Substantia nigra (tissue), 51 donors: ENCODE measurements at places on chromosomes 1 and 21.

GRCh38 chr1:93678946-93679480, 2.6 kb downstream of the BCAR3 start:
- no peak for DNase-seq

GRCh38 chr1:201419746-201420607, 1.6 kb downstream of the TNNI1 start:
- DNase-seq, result no peak

DNA sequence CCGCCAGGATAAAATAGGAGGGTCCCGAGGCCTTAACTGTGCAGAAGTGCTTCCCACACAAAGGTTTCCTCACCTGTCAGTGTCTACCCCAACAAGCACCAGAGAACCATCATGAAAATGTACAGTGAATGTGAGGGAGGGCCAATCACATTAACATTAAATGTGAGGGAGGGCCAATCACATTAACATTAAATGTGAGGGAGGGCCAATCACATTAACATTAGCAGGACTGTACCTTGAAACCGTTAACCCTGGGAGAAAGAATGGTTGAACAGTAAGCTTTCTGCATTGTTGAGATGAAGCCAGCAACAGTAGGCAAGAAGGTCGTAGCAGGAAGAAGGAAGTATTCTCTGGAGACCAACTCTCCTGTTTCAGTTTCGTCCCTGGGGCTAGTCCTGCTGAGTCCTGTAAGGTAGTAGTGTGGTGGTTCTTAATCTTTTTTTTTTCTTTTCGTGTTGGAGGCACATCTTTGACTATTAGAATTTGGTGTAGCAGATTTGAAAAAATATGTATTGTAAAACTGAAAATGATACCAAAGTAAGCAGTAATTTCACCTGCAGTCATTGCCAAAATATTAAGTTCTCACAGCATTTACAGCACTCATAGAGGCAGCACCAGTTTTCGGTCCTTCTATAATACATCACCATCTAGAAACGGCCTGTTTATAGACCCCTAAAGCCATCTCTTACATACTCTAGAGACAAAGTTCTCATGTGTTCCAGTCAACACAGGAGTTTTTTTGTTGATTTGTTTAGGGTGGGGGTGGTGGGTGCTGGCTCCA, 98.6 kb upstream of the PPP2R5A start:
- DNase-seq, result no peak

DNA sequence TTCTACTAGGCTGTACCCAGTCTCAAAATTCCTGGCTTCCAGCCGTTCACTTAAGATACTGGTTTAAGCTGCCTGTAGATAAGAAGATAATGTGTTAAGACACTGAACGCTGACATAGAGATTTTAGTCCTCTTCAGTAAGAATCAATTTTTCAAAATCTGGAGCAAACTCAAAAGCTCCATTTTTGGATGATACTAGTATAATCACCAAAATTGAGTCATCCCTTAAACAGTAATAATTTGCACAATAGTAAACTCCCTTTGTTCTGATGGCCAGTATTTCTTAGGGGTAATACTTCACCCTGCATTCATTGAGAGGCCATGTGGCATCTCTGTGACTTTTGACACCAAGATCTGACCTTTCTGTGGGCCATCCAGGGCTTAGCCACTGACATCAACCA, 299.8 kb upstream of the USP25 start:
- no peak for DNase-seq

- DNase-seq, result no peak
Measured at GRCh38 chr1:185652348-185652747, 81.8 kb upstream of the HMCN1 start.

- DNase-seq, result no peak
Measured at GRCh38 chr1:27099135-27099586, 55.8 kb downstream of the SLC9A1 start.

- DNase-seq, result no peak
Measured at GRCh38 chr1:170309389-170310013, 163.7 kb downstream of the NTMT2 start.

- peak; percentile 89 for DNase-seq
Measured at GRCh38 chr1:203278082-203278884, 27.0 kb upstream of the BTG2 start.

DNA sequence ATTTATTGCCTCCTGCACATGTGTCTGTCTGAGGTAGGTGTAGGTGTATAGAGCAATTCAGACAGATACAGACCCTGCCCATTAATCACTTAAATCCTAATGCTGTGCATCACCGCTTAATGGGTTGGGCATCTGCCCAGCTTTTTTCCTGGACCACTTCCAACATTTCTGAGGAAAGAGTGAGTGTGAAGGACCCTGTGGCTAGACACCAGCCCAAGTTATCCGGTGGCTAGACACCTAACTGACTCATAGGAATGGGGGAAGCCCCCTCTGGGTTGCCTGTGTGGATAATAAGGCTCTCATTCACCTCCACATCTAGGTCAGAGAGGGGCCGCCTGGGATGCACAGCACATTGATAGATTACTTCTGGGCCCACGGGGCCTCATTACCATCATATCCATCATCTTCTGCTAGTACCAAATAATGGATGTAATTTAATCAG, 121.1 kb upstream of the RAVER2 start:
- no peak for DNase-seq

GRCh38 chr1:209617047-209617673, 33.6 kb downstream of the CAMK1G start:
- DNase-seq, result no peak

GRCh38 chr1:224710196-224710595, 94.1 kb downstream of the CNIH3 start:
- no peak for DNase-seq

- no peak for DNase-seq
Measured at GRCh38 chr1:206905295-206906164, 8.3 kb downstream of the IL24 start.

- DNase-seq, result no peak
Measured at GRCh38 chr1:214475746-214476145, 75.7 kb downstream of the PTPN14 start.

DNA sequence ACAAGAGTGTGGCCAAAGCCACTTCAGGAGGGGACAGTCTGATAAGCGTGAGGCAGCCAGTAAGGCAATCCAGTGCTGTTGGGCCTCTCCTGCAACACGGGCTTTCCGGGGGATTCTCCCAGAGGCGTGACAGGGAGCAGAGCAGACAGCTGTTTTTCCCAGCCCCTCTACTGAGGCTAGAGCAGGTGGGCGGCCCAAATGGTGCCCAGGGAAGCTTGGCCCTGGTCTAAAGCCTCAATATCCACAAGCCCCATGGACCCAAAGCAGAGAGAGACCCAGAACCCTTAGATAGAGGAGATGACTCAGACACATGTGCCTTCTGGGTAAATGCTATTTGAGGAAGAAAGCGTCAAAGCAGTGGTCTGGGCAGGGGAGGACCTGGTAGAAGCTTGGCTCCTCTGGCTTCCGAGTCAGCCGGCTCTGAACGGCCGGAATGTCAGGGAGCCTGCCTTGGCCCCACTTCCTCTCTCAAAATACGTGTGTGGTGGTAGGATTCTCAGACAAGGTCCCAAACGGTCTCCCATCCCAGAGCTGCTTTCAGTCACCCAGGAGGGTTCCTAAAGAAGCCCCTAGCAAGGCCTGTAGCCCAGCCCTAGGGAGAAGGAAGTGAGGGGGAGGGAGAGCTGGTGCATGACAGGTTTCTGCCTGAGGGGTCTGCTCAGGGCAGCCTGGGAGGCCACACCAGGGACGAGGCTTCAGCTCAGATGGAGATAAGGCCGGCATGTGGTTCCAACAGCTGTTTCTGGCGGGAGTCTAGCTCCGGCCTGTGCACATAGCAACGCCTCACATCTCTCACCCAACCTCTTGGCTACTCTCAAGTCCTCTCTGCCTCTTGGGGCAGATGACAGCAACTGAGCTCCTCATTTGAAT, 28.8 kb downstream of the PIK3C2B start:
- no peak for DNase-seq

DNA sequence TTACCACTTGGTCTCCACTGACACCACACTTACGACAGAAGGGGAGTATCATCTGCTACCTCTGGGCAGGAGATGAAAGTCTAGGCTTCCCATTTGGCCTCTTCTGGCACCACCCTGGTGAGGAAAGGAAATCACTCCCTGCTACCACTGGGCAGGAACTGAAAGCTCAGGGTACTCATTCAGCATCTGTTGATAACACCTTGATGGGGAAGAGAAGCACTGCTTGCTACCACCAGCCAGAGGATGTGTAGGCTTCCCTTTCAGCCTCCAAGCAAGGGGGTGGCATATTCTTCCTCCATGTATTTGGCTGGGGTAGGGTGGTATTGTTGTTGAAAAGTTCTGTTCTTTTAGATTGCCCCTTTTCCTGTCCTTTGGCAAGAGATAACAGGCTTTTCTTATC, 115.0 kb downstream of the ACBD6 start:
- no peak for DNase-seq

DNA sequence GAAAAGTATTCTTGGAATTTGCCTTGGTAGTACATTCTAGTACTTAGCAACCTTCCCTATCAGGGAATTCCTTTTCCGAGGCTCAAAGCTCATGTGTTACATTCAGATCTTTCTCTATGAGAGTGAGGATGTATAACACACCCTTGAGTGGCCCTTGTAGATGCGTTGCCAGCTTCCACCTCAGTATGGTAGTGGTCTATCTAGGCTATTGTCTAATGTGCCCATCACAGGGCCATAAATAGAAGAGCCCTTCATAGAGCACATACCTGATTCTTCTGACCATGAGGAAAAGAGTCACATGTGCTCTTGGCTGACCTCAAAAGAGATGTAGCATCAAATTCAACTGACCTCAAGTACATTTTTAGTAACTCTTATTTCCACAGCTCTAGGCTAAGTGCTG, 14.0 kb upstream of the ZC3H11B start:
- no peak for DNase-seq

DNA sequence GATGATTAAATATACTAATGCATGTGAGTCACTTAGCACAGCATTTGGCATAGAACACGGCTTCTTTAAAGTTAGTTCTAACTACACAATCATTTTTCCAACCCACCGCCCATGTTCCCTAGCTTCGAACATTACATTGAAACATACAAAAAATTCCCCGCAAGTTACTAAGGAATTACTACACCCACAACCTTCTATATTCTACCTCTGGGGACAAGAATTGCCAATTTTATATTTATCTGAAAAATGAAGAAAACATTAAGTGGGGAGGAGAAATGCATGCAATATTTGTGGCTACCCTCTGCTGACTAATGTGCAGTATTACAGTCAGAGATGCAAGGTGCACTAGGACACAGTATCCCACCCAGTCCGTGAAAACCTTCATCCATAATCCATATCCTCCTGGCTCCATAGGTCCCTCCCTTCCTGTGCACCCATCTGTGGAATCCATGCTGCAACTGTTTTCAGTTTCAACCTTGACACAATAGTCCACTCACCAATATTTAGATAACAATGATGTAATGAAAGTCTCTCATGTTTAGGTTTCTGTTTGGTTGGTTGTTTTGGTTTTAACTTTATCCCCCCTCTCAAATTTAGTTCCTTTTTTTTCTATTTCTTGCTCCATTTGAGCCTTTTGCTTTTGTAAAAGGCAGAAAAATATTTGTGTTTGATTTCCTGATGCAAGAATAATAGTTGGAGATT, 31.6 kb downstream of the RGS5 start:
- no peak for DNase-seq

DNA sequence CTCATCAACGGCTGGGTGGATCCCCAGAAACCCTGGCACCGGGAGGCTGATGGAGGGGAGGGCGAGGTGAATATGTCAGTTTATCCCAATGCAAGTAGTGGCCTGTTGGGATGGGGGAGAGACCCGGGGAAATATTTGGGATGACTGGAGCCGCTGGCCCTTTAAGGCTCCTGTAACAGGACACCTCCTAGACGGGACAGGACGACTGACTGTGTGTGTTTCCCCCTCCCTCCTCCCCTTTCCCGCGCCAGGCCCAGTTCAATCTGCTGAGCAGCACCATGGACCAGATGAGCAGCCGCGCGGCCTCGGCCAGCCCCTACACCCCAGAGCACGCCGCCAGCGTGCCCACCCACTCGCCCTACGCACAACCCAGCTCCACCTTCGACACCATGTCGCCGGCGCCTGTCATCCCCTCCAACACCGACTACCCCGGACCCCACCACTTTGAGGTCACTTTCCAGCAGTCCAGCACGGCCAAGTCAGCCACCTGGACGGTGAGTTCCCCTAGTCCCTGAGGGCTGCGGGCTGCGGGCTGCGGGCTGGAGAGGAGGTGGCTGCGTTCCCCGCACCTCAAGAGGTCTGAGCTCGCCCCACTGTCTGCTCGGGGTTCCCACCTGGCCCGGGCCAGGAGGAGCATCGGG, 44.8 kb upstream of the CCDC27 start:
- DNase-seq, result no peak

DNA sequence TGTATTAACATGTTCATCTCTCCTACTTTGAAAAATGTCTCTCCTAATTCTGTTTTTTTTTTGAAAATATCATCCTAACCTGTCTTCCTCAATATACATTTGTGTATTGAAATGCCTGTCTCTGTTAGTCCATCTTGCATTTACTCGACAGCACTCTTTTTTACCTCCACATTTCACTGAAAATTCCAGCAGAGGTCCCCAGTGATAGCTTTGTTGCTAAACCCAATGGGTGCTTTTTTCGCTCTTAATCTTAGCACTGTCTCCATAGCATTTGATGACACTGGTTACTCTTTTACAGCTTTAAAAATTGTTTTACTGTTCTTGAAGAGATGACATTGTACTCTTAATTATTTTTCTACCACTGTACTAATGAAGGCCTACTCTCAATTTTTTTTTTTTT, 10.8 kb downstream of the OSBPL9 start:
- DNase-seq, result no peak

- no peak for DNase-seq
Measured at GRCh38 chr1:178530037-178530402, 17.1 kb downstream of the TEX35 start.

DNA sequence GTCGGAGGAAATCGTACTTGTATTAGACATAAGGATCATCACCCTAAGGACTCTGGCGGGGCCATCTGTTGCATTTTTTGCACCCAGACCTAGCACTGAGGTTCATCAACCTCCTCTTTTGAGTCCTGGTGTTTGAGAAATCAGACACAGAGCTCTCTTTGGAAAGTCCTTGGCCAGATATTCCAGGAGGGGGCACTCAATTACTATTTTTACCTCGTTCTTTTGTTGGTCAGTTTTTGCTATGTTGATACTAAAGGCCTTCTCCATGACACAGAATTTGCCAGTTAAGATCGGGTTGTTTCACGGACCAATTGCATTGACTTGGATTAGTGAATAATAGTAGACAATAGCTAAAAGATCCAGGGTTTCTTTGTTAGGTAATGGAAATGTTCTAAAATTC, 711.2 kb downstream of the KCNT2 start:
- no peak for DNase-seq

DNA sequence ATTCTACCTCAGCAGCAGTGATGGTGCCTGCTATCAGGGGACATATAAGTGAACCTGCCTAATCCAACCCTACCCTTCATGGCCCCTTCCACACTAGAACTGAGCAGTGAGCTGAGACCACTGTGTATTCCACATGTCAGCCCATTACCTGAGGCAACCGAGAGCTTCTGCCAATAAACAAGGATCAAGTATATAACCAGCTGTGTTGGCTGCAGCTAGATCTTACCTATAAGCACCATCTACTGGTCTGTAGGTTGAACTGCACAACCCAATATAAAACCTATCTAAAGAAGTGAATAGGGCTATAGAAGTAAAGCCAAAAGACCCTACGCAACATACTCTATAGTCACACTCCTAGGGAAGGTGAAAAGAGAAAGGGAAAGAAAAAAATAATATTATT, 376.9 kb downstream of the HHIPL2 start:
- DNase-seq, result no peak

- no peak for DNase-seq
Measured at GRCh38 chr21:39660191-39660980, 47.6 kb downstream of the B3GALT5 start.

- no peak for DNase-seq
Measured at GRCh38 chr1:203597331-203598090, 29.1 kb upstream of the ATP2B4 start.

- no peak for DNase-seq
Measured at GRCh38 chr1:2575801-2576663, 10.5 kb upstream of the PRXL2B start.

- no peak for DNase-seq
Measured at GRCh38 chr1:244424649-244425334, 26.9 kb downstream of the ADSS2 start.
